ENCODE measurements at places on chromosomes 5 and 9.

GRCh38 chr9:78831726-78832125, 534.8 kb downstream of the PSAT1 start:
- no peak for DNase-seq

- peak; percentile 72 for DNase-seq
These were observed 278.1 kb downstream of the AOPEP start for GRCh38 chr9:95004411-95005277.

GRCh38 chr5:60007729-60008128, 114.2 kb upstream of the PDE4D start:
- no peak for DNase-seq

GRCh38 chr9:132825430-132825829, 52.7 kb downstream of the AK8 start:
- no peak for DNase-seq

DNA sequence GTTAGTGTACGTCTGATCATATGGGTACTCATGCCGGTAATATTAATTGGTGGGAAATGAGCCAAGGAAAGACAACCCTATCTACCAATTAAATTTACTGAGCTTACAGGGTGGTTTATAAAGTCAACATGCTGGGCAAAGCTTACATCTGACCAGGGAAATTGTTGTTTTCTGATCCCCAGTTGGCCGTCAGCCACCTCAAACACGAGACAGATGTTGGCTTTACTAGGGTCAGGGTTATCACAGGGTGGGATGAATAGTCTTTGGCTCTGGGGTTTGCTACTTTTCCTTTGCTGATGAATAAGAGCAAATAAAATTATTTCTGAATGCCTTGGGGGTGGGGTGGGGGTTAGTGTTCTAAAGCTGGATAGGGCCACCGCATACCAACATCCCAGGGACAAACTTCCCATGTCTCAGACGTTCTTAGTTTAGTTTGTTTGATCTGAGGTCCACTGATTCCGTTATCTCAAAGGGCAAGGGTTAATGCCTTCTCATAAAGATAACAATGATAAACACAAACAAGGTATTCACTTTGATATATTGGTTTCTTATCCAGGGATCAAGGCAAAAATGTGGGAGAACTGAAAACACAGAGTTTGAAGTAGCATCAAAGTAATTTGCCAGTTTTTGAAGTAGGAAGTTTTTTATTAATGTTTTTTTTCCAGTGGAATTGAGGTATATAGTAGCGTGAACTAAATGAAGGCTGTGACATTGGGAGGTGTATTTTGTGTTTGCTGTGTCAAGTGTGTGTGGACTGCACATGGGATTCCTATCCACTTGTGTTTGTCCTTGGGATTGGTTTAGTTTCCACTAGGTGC, 109.1 kb upstream of the RPS23 start:
- no peak for DNase-seq

GRCh38 chr5:45862763-45863162, 166.6 kb upstream of the HCN1 start:
- DNase-seq = no peak

DNA sequence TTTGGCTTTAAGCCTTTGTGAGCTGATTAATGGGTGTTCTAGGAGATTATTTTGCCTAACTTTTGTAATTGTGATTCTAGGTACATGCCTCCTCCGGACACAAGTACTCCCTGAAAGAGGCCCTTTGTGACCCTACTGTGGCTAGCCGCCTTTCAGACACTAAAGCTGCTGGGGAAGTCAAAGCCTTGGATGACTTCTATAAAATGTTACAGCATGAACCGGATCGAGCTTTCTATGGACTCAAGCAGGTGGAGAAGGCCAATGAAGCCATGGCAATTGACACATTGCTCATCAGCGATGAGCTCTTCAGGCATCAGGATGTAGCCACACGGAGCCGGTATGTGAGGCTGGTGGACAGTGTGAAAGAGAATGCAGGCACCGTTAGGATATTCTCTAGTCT, 13.6 kb downstream of the ITGA1 start:
- DNase-seq = no peak

- DNase-seq = no peak
These were observed 64.8 kb upstream of the ZNF462 start for GRCh38 chr9:106798016-106798799.

DNA sequence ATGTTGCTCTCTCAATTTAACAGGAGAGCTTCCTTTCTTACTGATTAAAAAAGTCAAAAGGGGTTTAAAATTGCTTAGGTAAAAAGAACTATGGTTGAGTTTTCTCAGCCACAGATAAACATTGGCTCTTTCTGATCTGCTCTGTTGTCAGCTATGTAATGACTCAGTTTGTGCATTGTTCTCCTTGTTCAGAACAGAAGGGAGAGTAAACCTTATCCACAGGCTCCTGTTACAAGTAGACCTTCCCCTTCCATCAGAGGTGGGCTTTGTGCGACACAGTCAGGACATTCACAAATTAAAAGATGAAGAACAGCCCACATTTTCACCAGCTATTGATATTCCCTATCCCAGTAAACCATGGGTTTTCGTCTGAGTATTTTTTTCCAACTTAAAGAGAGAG, 236.3 kb upstream of the SEMA6A start:
- no peak for DNase-seq

GRCh38 chr5:22238047-22238446, 615.1 kb downstream of the CDH12 start:
- no peak for DNase-seq

GRCh38 chr9:125883565-125884217, 136.5 kb downstream of the PBX3 start:
- DNase-seq = no peak

- DNase-seq = no peak
These were observed 71.3 kb upstream of the RAPGEF6 start for GRCh38 chr5:131706281-131706680.

DNA sequence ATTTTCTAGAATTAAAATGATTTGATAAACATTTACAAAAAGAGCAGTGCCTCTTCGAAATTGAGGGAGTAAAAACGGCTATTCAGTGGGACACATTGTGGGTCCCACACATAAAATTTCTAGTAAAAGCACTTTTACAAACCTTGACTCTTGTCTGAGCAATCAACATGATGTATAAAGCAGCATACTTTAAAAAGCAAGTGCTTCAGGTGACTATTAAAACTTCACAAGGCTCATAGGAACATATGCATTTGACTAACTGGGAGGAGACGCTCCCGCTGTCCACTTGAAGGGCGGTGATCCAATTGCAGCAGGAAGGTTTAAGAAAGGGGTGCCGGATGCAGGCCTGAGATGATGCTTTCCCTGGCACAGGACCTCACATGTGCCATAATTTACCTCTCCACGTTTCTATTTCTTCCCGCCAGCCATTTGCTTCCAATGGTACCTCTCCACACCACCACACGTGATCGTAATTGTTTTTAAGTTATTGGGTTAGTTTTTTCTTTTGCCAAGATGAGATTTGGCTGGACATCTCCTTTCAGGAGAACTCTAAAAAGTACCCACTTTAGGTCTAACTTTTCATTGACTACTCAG, 1.8 kb downstream of the MCTP1 start:
- DNase-seq = no peak

- DNase-seq = no peak
These were observed 7.2 kb downstream of the CSNK1A1 start for GRCh38 chr5:149544028-149544420.

- no peak for DNase-seq
These were observed 1.4 kb upstream of the PKD2L2 start for GRCh38 chr5:137887831-137888230.

DNA sequence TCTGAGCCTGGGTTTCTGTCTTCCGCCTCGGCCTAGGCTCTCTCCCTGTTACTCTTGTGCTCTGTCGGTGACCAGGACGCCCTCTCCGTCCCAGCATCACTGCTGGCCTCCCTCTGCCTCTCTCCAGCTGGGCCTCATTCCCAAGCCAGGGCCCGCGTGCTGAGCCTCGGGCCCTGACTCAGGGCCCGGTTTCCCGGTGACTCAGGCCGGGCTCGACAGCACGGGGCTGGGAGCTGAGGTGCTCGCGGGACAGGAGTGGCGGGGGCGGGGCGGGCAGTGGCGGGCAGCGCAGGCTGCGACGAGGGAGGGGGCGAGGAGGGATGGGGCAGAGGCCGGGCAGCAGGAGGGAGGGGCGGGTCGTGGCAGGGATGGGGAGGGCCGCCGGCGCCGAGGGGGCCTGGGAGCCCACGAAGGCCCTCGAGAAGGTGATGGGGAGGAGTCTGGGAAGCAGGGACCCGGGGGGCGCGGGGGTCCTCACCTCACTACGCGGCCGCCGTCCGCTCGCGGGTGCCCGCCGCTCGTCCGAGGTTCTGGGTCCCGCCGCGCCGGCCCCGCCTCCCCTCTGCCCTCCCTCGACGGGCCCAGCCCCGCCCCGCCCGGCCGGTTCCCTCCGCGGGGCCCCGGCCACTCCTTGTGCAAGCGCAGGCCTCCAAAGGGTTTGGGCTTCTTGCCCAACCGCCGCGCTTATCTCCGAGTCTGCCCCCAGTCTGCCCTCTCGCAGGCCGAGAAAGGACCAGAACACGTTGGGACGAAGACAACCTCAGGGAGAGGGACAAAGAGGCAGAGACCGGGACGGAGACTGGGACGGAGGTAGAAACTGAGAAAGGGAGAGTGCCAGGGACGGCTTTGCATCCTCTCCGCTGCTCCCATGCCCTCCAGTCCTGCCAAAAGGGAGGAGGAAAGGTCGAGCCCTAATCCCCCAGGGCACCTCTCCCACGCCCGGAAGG, at the start of gene ARAP3:
Gene ARAP3 (minus strand): TSS at position 536 of the 947 bp plus-strand sequence. CDS start 1,744 bp downstream, outside the sequence.
- peak; percentile 79 for DNase-seq

- no peak for DNase-seq
These were observed 98.9 kb downstream of the DAB2IP start for GRCh38 chr9:121750259-121750714.

DNA sequence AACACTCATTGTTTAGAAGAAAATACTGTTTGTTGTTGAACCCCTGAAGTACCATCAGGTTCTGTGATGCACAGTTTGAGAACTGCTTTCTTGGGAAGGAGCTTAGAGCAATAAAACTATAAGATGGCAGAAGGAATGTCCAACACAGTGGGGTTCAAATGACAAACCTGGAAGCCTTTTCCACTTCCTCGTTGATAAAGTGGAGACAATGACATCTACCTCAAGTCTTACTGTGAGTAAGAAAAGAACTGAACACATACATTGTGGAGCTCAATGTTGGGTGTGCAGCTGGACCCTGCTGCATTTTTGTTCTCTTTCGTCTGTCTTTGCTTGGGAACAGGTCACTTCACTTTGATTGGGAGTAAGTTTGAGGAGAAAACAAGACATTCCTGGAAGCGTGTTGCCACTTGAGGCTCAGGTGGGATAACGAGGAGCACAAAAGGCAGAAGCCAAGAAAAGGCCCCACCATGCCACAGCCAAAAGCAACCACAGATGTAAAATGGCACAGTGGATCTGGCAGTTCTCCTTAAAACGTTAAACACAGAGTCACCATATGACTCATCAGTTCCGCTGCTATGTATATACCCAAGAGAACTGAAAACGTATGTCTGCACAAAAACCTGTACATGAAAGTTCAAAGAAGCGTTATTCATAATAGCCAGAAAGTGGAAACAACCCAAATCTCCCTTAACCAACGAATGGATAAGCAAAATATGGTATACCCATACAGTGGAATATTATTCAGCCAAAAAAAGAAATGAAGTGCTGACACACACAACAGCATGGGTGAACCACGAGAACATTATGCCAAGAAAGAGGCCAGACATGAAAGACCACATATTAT, 42.9 kb upstream of the SUB1 start:
- DNase-seq = peak; percentile 72

GRCh38 chr5:142387024-142387682, 62.3 kb upstream of the SPRY4 start:
- DNase-seq = no peak

DNA sequence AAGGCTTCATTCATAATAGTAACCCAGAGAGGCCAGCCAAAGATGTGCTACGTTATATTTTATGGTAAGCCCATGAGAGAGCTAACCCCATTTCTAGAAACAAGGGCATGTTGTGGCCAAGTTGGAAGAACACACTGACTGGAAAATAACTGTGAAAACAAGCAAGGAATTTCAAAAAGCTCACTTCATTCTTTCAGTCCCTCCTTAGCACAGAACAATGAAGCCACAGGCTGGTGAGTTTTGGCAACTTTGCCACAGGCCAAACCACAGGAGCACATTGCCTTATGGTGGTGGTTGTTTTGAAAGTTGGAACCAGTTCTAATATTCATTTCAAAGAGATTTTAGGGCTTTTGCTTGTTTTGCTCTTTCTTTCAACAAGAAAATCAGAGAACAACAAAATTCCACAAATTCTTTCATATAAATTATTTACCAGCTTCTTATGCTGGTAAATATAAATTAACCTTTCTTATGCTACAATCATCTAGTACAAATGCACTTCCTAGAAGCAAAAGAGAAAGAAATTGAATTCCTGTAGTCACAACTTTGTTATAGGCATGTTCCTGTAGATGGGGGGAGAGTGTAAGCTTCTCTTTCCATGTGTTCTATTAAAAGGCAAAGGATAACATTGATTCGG, 225.4 kb upstream of the RFX3 start:
- DNase-seq = no peak

DNA sequence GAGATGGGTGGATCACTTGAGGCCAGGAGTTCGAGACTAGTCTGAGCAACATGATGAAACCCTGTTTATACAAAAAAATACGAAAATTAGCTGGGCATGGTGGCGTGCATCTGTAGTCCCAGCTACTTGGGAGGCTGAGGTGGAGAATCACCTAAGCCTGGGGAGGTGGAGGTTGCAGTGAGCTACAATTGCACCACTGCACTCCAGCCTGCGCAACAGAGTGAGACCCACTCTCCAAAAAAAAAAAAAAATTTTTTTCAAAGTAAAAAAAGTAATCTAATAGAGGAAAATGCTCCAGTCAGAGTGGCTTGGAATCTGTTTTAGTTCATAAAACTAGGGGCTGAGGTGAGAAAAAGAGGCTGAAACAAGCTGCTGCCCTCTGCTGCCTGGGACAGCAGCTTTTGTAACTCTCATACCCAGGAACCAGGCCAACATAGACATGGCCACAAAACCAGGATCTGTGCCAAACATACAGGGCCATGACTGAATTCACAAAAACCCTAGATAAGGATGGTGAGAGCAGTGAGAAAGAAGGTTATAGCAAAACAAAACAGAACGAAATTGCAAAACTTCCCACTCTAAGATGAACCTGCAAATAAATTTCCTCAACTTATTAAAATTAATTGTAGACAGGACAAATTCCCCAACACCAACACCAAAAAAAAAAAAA, 13.1 kb upstream of the DCAF12 start:
- no peak for DNase-seq

- DNase-seq = peak; percentile 38
These were observed 17.9 kb upstream of the SPINK4 start for GRCh38 chr9:33222031-33222430.

Data from activated effector memory CD4-positive, alpha-beta T cell treated with anti-CD3 and anti-CD28 coated beads, Interleukin-2, amount 50 U/mL, for 16 hours (primary cell).